ENCODE measurements at places on chromosomes 7 and 10.

GRCh38 chr7:85737426-85737825 lies 550.6 kb upstream of the SEMA3D start:
- no peak for DNase-seq

DNA sequence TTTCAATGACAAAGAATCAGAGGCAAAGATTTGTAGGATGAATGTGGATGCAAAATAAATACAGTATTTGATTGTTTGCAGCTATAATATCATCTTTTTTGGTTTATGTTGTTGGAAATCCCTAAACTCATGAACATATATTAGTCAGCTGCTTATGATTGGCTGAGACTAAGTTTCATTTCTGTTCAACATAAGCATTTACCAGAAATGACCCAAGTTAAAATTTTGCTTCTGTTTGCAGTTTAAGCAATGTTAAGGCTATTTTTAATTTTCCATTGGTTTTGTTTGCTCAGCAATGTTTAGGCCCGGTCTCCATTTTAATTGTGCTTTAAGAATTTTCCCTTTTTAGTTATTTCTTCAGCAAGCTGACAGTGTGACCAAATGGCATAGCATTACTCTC lies 22.0 kb downstream of the GIMAP6 start:
- DNase-seq, result no peak

- peak; percentile 15 for DNase-seq
Measured at GRCh38 chr10:69464801-69465401, 13.6 kb downstream of the TSPAN15 start.

DNA sequence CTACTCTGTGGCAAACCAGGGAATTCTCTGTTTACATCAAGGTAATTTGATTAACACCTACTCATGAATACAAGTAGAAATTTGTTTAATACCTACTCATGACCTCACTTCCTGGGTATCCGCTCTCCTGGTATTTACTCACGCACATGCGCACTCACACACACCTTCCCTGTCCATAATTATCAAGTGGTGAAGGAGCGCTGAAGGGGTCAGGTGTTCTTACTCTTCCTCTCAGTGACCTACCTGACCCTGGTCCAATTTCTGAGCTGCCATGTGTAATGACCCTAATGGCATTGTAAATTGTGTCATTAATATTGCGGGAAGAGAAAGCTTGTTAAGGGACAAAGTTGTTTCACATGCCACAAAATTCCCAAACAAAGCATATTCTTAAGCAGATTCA lies 41.3 kb upstream of the TRIL start:
- DNase-seq, result no peak

DNA sequence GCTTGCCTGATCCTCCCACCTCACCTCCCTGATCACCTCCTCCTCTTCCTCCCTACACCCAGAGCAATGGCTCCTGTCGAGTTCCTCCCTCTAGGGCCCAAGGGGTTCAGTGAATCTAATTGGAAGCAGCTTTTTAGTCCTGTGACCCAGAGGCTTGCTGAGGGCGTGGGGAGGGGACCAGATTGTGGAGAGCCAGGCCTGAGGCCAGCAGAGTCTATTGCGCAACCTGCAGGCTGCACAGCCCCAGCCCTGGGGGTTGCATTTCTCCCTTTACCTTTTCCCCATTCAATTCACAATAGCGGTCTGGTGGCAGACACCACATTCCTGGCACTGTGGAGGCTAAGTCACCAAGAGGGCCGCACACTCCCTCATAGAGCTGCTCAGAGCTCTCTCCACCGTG lies 32.5 kb downstream of the GHRHR start:
- no peak for DNase-seq

GRCh38 chr10:123043409-123043925 lies 34.7 kb downstream of the ACADSB start:
- DNase-seq, result peak; percentile 25

DNA sequence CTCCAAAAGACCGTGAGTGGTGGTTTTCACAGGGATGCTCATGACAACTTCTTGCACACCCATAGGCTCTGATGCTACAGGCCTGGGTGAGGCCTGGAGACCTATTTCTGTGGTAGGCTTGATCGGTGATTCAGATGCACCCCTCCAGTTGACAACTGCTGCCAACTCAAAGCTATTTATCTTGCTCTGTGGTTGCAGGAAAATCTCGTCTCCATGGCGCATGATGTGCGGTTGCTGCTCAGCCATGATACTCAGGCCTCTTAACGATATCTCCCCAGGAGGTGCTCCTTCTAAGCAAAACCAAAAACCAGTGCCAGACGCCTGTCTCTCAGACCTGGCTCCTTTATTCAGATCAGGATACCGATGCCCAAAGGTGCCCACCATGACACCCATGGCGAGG lies 31.4 kb downstream of the C10orf90 start:
- no peak for DNase-seq

- no peak for DNase-seq
Measured at GRCh38 chr10:76396134-76396533, 964.7 kb downstream of the LRMDA start.

DNA sequence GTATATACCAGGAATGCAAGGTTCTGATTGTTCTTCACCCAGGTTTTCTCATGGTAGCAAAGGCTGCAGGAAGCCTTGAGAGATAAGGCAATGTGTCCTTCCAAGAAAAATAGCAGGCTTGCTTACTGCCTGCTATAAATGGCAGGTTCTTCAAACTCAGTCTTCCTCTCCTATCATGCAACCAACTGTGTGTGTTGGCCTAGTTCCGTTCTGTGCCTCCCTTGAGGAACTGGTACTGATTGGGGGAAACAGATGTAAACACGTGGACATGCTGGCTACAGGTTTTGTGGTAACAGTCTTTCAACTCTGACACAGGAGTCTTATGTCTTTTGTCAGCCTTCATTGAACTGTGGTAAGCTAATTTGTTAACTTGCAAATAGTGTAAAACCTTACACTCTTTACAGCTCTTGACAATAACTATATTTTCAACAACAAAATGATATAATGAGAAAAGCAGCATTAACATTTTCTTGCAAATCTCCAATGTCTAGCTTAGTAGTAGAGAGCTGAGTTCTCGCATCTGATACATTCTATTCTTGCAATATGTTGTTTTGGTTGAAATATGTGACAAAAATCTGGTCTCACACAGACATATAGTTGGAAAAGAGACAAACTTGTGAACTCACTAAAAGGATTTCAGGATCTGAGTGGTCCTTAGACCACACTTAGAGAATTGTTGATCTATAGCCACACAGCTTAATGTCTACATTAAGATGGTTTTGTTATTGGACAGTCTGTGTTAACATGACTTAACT lies 54.7 kb upstream of the LSM8 start:
- DNase-seq, result no peak

DNA sequence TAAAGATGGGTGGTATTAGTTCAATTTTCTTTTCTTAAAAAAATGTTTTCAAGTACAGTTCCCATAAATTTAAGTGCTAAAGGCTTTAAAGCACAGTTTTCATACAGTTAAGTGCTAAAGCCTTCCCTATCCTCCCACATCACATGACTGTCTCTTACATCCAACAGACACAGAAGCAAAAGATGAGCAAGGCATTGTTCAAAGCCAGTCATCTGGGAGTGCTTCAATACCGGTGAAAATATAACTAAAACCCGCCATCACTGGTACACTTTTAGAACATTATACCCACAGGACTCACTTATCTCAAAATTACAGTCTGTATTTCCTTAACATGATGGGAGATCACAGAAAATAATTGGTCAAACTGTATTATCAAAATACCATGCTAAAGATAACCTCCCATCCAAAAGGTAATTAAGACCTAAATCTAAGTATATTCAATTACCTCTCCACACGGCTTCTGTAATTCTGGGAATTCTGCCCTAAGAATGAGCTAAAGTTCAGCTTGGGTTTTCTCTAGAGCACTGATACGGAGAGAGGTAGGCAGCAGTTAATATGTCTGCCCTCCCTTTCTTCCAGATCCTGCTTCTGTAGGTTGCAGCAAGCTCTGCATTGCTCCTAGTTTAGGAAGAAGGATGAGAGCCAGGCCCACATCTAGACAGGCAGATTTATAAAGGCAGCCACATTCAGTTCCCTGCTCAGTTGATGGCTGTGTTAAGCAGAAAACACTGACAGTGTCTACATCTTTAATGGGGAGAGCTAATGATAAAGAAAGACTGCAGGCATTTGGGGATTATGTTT lies 474.8 kb upstream of the PFKP start:
- DNase-seq, result no peak

DNA sequence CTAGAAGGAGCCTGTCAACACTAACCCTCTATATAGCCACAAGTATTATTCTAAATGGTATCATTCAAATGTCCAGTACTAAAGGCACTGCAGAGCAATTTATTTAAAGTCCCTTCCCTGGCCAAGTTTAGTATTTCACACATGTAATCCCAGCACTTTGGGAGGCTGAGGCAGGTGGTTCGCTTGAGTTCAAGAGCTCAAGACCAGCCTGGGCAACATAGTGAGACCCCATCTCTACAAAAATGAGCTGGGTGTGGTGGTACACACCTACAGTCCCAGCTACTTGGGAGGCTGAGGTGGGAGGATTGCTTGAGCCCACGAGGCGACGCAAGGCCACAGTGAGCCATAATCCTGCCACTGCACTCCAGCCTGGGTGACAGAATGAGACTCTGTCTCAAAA lies 3.6 kb downstream of the GNA12 start:
- DNase-seq, result no peak

GRCh38 chr10:96645191-96645721 lies 58.4 kb upstream of the TM9SF3 start:
- peak; percentile 65 for DNase-seq

- DNase-seq, result no peak
Measured at GRCh38 chr7:31794851-31795344, 107.9 kb downstream of the PPP1R17 start.

GRCh38 chr7:1124816-1125602 lies 35.0 kb downstream of the ZFAND2A start:
- DNase-seq, result no peak

- DNase-seq, result no peak
Measured at GRCh38 chr10:129921801-129922597, 42.1 kb downstream of the EBF3 start.

DNA sequence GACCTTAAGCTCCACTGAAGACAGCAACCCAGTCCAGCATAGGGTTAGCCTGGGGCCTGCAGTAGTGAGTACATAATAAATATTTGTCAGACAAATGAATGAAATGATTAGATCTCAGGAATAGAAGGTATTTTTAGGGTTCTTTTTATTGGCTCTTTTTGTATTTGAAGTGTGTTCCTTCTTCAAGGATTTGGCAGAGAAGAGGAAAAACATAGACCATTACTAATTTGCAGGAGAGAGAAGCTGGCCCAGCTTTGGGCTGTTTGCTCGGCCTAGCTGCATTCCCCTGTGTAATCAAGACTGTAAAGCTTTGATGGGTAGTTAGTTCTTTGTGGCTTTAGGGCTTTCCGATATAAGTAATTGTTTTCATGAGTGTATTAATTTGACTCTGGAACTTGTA lies 64.2 kb downstream of the CNNM2 start:
- no peak for DNase-seq
